NCI-H187 treated with DMSO at 0.1 percent for 48 hours (cell line): ENCODE measurements at places on chromosomes 5 and 9.

DNA sequence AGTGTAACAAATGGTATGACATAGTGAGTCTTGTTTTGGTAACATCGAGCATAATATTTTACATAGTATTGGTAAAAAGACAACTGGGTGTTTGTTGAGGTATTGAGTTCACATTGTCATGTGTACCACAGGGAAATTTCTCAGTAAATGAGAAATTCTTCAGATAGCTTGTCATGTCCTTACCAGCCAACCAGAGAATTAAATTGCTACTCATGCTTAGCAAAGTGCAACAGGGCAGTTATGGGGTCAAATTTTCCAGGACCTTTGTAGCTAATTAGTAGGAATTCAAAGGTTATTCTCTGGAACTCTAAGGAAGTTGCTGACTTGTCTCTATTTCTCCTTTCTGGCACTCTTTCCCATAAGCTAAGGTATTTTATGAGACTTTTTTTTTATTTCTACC lies 595.7 kb downstream of the EFNA5 start:
- no peak for DNase-seq

GRCh38 chr5:5372930-5373329 lies 49.5 kb upstream of the ICE1 start:
- no peak for DNase-seq

GRCh38 chr9:119368681-119369581 lies at the start of gene BRINP1:
Gene BRINP1 (minus strand): TSS chr9:119369435. CDS start chr9:119313355, 56,080 bp downstream.
- DNase-seq = no peak

DNA sequence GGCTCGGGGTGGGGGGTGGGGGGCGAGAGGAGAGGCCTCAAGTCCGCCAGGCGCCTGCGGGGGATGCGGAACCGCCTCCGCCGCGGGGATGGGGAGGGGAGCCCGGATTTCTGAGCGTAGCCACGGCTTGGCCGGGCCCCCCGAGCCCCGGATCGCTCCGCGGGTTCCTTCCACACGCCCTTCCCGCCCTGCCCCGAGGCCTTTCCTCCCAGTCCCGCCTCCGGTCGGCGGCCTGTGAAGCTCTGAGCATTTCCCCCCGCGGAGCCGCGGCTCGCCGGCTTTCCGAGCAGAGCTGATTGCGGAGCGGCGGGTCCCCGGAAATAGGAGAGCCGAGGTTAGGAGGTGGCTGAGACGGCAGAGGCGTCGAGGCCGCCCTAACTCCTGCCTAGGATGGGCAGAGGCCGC lies 6.1 kb downstream of the IRX4 start:
- no peak for DNase-seq
